ENCODE measurements at places on chromosomes 13 and 19.

DNA sequence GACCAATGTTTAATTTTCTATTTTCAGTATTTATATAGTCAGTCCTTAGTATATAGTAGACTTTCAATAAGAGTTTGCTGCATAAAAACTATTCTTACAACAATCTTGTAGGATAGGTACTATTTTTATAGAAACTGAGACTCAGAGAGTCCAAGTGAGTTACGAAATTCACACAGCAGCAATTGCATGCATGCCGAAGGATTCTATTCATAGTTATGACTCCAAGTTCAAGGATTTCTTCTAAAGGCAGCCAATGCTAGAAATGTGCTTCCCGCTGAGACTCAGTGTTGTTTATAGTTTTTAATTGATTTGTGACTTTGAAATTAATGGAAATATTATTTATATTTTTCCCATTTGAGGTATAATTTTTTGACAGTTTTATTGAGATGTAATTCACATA is 62.7 kb upstream of the CSNK1A1L start:
- no peak for DNase-seq

- DNase-seq, result no peak
These were observed 29.9 kb downstream of the SERP2 start for GRCh38 chr13:44403461-44404056.

DNA sequence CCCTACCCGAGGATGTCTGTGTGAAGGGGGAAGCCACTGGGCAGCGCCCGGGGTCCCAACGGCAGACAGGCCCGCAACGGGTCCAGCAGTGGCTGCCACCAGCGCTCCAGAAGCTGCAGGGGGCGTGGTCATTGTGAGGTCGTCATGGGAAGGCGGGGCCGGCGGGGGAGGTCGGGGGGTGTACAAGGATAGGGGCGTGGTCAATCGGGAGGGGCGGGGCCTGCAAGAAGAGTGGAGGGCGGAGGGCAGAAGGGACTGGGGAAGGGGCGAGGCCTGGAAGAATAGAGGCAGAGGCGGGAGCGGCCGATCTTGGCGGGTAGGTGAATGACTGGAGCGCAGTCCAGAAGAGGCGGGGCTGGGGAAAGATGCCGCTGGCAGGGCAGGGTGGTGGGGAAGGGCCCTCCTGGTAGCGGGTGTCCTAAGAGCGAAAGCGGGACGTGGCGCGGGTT is 4.4 kb downstream of the FUZ start:
- DNase-seq, result peak; percentile 77

- no peak for DNase-seq
These were observed 56.5 kb downstream of the KLF2 start for GRCh38 chr19:16380943-16381755.

DNA sequence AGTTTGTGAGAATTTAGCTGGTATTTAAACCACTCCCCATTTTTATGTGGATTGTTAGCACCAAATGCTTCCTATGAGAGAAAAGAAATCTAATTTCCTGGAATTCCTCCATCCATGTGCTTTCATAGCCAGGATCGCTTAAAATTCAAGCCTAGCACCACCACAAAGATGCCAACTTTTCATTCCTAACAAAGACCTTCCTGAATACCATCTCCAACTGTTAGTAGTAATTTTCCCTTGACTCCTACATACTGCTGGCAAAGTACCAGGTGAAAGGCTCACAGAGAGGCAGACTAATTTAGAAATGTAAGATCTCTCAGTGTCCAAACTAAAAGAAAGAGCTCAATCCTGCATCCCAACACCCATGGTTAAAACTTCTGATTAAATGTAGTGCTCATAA is 386.3 kb downstream of the KCTD12 start:
- no peak for DNase-seq

GRCh38 chr13:73141292-73141771 is 82.5 kb downstream of the KLF5 start:
- no peak for DNase-seq

GRCh38 chr13:59178344-59178743 is 985.4 kb downstream of the DIAPH3 start:
- no peak for DNase-seq

GRCh38 chr13:113853518-113854237 is 10.2 kb downstream of the GAS6 start:
- no peak for DNase-seq

DNA sequence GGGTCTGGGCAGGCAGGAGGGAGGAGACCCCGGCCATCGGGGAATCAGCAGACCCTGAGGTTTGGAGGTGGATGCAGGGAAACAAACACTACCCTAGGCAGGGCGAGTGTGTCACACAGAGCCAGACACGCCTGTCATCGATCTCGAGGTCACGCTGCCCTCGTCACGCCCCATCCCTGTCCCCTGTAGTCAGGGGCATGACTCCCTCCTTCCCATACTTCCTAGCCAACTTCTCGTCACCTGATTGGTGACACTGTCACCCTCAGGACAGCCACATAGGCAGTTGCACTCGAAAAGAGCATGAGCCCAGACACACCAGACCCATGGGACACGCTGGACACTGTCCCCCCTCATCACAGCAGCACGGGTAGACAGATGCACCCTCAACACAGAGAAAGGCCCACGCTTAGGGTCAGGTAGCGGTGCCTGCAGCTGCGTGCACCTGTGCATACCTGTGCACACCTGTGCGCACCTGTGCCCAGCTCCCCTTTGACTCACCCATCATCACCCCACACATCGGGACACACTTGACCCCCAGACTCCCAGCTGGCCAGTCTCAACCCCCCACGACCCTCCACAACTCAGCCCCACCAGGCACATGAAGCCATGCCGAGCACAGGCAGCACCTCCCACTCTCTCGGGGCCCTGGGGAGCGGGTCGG is 11.9 kb downstream of the CILP2 start:
- no peak for DNase-seq

GRCh38 chr19:12137221-12137940 is 2.8 kb downstream of the ZNF20 start:
- no peak for DNase-seq

- DNase-seq, result peak; percentile 43
These were observed 1.6 kb downstream of the PKN1 start for GRCh38 chr19:14434543-14435319.

GRCh38 chr19:38281811-38282566 is 17.6 kb downstream of the SPINT2 start:
- no peak for DNase-seq

- DNase-seq, result no peak
These were observed 32.2 kb downstream of the MYO9B start for GRCh38 chr19:17107546-17108452.

- DNase-seq, result no peak
These were observed 31.7 kb upstream of the RPL21 start for GRCh38 chr13:27219611-27220010.

DNA sequence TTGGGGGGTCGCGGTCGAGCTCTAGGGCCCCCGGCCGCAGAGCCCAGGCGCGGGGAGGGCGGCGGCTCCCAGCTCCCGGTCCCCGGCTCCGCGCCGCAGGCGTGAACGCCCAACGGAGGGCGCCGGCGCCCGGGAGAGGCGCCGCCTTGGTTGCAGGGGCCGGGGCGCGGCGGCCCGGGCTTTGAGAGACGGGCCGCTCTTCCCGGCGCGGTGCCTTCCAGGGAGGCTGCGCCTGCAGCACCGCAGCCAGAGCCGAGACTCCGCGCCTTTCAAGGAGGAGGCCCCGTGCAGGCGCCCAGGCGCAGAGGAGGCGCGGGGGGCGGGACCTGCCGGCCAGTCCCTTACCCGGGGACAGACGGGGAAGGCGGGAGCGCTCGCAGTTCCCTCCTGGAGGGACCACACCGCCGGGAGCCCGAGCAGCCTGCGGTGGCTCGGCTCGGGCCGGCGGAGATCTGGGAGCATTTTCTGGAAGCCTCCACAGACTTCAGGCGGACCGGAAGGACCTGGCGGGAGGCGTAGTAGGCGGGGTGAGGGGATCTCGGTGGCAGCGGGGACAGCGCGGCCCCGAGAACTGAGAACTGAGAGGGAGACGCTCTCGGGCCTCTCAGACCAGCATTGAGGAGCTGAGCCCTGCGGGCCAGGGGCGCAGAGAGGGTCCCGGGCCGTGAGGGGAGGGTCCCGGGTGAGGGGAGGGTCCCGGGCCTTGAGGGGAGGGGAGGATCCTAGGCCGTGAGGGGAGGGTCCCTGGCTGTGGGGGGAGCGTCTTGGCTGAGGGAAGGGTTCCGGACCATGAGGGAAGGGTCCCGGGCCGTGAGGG is 25.5 kb upstream of the MCF2L start:
- peak; percentile 39 for DNase-seq

DNA sequence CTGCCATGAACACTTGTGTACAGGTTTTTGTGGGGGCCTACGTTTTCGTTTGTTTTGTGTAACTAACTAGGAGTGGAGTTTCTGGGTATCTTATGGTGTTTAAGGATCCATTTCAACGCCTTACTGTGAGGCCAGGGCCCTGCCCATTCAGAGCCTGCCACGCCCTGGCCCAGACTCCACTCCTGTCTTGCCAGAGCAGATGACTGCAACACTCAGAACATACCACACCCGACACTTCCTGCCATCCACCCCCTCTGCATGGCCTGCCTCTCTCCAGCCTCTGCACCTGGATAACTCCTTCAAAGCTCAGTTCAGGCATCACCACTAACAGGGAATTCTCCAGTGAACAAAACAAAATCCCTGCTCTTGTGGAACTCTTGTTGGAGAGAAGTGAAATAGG is 43.2 kb downstream of the RGCC start:
- no peak for DNase-seq

DNA sequence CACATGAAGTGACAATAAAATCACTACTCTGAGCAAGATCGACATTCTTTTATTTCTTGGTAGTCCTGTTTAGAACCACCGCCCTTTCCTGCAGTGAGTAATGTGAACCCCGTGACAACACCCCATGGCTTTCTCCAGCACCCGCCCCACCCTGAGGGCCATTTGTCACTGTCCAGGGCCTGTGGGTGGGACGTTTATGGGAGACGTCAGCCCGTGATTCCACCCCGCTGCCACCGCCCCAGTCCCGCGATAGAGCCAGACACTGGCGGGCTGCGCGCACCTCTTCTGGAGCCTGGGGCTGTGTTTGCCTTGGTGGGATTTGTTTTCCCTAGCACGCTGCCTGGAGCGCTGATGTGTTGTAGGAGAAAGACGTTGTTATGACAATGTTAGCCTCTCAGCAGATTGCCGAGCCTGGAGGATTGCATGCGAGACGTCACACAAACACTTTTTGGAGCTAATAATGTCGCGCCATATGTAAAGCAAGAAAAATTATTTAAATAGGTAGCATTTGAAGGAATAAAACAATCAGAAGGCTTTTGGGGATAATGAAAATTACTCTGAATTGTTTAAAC is 263.7 kb downstream of the TEX29 start:
- no peak for DNase-seq

DNA sequence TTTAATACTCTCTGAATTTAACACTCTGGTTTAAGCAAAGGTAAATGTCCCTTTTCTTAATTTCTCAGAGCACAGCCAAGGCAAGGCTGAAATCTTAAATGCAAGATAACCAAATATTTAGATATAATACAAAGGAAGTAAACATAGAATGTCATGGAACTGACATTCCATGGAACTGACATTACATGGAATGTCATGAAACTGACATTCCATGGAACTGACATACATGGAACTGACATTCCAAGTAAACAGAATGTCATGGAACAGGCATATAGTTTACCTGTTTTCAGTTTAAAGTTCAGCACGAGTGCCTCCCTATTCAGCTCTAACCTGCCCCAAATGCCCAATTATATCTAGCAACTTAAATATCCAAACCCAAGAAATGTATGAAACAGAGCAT is 21.8 kb downstream of the FGF14 start:
- DNase-seq, result no peak

- DNase-seq, result no peak
These were observed 195.5 kb downstream of the KATNAL1 start for GRCh38 chr13:30111810-30112209.

Data from stimulated activated naive CD8-positive, alpha-beta T cell treated with anti-CD3 and anti-CD28 coated beads, Interleukin-15, amount 100 ng/mL, for 72 hours (primary cell).